Naive thymus-derived CD8-positive, alpha-beta T cell (primary cell): ENCODE measurements at places on chromosomes 12 and 14.
A peak's percentile ranks its signal among the peaks of the same experiment; 100 is the strongest.

- no peaks in the 10 kb centered on the region for H3K27me3 ChIP-seq
- H3K27ac ChIP-seq: no peak overlapping the region
- no peak for DNase-seq
- H3K4me3 ChIP-seq: no peak overlapping the region
- no peaks in the 10 kb centered on the region for H3K4me1 ChIP-seq
- H3K36me3 ChIP-seq: peaks cover 6% of the 10 kb centered on the region
These were observed 71.2 kb downstream of the PPFIBP1 start for GRCh38 chr12:27595231-27595642.

DNA sequence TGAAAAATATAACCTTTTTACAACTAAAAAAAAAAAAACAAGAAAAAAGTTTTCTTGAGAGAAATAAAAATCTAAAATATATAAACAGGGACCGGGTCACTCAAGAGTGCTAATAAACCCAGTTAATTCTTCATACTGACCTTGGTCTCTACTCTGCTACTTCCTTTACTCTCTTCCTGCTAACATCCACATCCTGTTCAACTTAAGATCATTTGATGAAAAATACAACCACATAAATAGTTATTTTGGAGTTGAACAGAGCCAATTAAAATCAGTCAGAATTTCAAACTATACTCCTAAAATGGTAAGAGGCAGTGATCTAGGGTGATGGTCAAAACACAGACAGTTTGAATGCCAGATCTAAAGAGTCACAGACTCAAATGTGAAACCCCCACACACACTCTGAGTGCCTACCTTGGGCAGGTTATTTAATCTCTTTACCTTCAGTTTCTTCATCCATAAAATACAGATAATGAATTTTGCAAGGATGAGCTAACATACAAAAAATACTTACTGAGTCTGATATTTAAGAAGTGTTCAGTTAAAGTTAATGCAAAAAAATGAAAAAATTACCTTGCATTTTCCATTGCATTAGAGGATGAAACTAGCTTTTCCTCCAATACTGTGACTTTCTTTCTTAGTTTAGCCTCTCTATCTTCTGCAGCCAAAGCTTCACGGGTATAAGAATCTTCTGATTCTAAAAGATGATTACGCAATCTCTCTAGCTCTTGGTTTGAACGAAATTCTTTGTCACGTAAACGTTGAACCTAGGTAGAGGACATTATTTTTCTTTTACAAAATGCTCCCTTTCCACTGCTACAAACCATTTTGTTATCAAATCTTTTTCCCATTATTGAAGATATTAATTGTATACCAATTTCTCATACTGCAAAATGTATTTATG is 40.9 kb downstream of the TRIP11 start:
- peaks cover 57% of the 10 kb centered on the region for H3K4me1 ChIP-seq
- H3K27ac ChIP-seq: peak overlapping the region; percentile 67
- H3K36me3 ChIP-seq: peaks cover under 1% of the 10 kb centered on the region
- no peak for DNase-seq
- no peaks in the 10 kb centered on the region for H3K27me3 ChIP-seq

DNA sequence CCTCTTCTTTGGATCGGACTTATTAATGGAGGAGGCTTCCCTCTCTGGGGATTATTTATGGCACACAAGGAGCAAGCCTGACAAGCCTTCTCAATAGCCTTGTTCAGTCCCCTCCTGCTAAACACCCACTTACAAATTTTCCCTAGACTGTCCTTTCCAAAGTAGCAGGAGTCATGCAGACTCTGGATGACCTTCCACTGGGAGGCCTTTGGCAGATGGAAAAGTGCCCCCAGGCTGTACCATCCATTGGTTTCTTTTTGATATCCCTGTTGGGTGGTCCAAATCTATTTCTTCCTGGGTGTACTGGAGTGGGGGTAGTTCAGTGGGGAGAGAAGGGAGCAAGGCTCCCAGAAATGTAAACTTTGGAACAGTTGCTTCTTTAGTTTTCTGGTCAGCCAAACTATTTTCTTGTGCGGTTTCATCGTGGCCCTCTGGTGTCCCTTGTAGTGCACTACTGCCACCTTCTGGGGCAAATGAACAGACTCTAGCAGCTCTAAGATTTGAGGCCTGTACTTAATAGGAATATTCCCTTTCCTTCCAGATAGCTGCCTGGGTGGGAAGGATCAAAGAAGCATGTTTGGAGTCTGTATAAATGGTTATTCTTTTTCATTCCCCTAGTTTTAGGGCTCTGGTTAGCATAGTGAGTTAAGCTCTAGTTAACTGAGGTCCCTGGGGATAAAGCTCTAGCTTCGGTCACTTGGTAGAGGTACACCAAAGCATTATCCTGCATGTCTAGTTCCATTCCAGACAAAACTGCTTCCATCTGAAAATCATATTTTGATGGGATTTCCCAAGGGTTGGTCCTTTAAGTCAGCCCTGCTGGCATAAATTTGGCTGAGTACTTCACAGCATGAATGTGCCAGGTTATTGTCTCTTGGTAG is 409.5 kb downstream of the SLC6A15 start:
- no peaks in the 10 kb centered on the region for H3K4me1 ChIP-seq
- no peaks in the 10 kb centered on the region for H3K27me3 ChIP-seq
- no peak for DNase-seq
- no peak overlapping the region for H3K27ac ChIP-seq

- H3K27me3 ChIP-seq: no peaks in the 10 kb centered on the region
- no peaks in the 10 kb centered on the region for H3K36me3 ChIP-seq
- no peak overlapping the region for H3K4me3 ChIP-seq
- DNase-seq: no peak
- no peak overlapping the region for H3K27ac ChIP-seq
These were observed 135.1 kb downstream of the ERC1 start for GRCh38 chr12:1126091-1126490.

- DNase-seq: no peak
- no peaks in the 10 kb centered on the region for H3K36me3 ChIP-seq
- H3K4me3 ChIP-seq: no peak overlapping the region
- H3K27ac ChIP-seq: no peak overlapping the region
These were observed 209.7 kb downstream of the SLC15A4 start for GRCh38 chr12:128613837-128614590.

GRCh38 chr12:38328306-38328895 is 11.8 kb downstream of the ALG10B start:
- no peaks in the 10 kb centered on the region for H3K4me1 ChIP-seq
- no peak overlapping the region for H3K4me3 ChIP-seq
- H3K36me3 ChIP-seq: peaks cover 3% of the 10 kb centered on the region
- no peak overlapping the region for H3K27ac ChIP-seq
- H3K27me3 ChIP-seq: no peaks in the 10 kb centered on the region

DNA sequence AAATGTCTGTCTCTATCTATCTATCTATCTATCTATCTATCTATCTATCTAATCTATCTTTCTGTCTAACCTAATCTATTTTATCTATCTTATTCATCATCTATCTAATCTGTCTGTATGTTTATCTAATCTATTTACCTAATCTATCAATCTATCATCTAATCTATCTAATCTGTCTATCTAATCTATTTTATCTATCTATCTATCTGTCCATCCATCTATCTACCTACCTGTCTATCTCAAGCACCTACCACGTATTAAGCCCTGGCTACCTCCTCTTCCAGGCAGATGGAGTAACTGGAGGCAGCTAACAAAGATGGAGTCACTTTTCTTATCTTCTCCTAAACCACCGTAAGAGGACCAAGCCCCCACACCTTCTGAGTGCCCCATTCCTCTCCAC is 5.8 kb downstream of the CD4 start:
- no peak overlapping the region for H3K4me3 ChIP-seq
- H3K27ac ChIP-seq: no peak overlapping the region
- H3K4me1 ChIP-seq: peaks cover 30% of the 10 kb centered on the region
- H3K36me3 ChIP-seq: no peaks in the 10 kb centered on the region
- H3K27me3 ChIP-seq: no peaks in the 10 kb centered on the region

- no peak overlapping the region for H3K27ac ChIP-seq
- no peak overlapping the region for H3K4me3 ChIP-seq
- H3K36me3 ChIP-seq: peaks cover under 1% of the 10 kb centered on the region
- no peak for DNase-seq
These were observed 23.3 kb upstream of the AMIGO2 start for GRCh38 chr12:47102845-47103651.

- peaks cover 19% of the 10 kb centered on the region for H3K4me1 ChIP-seq
- H3K27ac ChIP-seq: peak overlapping the region; percentile 81
- peak; percentile 70 for DNase-seq
These were observed 486 bp upstream of the AKT1 start for GRCh38 chr14:104795781-104796686.

DNA sequence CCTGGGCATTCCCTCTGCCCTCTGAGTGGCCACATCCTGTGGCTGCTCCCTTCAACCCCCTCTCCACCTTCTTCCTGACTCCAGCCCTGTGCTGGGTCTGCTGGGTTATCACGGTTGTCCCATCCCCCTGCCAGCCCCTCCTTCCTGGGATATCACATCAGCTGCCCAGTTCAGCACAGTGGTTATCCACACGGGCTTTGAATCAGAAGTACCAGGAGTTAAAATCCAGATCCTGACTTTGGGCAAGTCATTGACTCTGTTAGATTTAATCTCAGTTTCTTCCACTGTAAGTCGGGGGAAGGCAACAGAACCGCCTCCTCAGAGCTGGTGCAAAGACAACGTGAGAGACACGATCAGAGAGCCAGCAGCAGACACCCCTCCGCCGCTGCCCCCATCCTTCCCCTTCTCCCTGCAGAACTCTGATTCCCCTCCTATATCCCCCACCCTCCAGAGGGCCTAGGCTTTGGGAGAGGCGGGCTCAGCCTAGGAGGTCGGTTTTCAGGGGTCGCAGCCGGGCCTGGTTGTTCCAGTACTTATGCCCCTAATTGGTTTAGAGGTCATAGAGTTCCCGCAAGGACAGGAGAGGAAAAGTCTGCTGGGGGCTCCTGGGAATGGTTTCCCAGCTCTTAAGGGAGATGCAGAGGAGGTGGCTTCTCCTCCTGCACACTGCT is 42.5 kb downstream of the PRIMA1 start:
- no peak overlapping the region for H3K4me3 ChIP-seq
- peaks cover 15% of the 10 kb centered on the region for H3K27me3 ChIP-seq
- H3K27ac ChIP-seq: no peak overlapping the region
- DNase-seq: no peak

- H3K4me3 ChIP-seq: no peak overlapping the region
- H3K27me3 ChIP-seq: peaks cover 2% of the 10 kb centered on the region
- no peak for DNase-seq
- no peaks in the 10 kb centered on the region for H3K4me1 ChIP-seq
- H3K36me3 ChIP-seq: no peaks in the 10 kb centered on the region
These were observed 21.0 kb upstream of the ITPR2 start for GRCh38 chr12:26854031-26854390.

DNA sequence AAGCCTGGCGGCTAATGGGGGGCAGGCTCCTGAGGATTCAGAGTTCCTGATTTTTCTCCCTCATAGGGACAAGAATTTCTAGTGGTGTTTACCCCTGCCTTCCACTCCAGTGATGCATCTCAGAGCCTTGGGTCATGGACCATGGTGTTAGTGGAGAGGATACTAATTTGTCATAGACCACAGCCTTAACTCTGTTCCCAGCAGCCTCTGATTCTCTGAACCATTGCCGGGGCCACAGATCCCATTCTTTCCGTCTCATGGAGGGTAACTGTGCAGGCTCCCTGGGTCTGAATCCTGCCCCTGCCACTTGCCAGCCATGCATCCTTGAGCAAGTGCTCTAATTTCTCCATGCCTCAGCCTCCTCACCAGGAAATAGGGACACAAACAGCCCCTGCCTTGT is 55.1 kb downstream of the RPH3A start:
- peaks cover 27% of the 10 kb centered on the region for H3K27me3 ChIP-seq
- peaks cover 2% of the 10 kb centered on the region for H3K4me1 ChIP-seq
- H3K36me3 ChIP-seq: no peaks in the 10 kb centered on the region
- no peak overlapping the region for H3K27ac ChIP-seq
- no peak overlapping the region for H3K4me3 ChIP-seq
- no peak for DNase-seq

GRCh38 chr14:49221316-49221715 is 364.9 kb downstream of the RPS29 start:
- H3K4me3 ChIP-seq: no peak overlapping the region
- no peak for DNase-seq
- peaks cover 2% of the 10 kb centered on the region for H3K4me1 ChIP-seq
- H3K27me3 ChIP-seq: peaks cover 10% of the 10 kb centered on the region
- H3K27ac ChIP-seq: no peak overlapping the region
- H3K36me3 ChIP-seq: no peaks in the 10 kb centered on the region

DNA sequence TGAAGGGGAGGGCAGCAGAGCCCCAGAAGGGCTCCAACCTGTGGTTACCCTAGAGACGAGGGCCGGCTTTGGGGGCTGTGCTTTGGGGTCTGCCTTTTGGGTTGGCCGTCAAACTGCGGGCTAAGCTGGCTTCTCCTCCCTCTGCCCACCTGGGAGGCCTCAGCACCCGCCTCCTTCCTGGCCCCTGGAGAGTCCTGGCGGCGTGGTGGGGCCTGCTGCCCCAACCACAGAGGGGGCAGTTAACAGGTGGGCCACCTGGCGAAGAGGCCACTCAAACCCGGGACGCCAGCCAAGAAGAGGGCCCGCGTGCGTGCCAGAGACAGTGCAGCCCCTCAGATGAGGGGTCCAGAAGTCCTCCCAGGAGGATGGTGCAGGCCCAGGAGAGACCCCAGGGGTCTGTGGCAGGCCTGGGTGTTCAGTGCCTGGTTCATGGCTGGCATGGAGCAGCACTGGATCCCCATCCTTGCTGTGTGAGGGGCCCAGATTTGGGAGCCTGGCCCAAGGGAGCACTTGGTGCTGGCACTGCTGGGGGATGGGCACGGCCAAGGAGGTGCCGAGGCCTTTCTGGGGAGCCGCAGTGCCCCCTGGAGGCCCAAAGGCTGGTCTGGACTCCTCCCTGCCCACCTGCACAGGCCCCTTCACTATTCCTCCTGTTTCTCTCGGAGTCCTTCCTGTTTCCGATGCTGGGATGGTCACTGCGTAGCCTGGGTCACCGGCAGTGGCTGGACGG is 48.8 kb downstream of the LRCOL1 start:
- DNase-seq: no peak
- peaks cover 22% of the 10 kb centered on the region for H3K27me3 ChIP-seq
- peaks cover 2% of the 10 kb centered on the region for H3K36me3 ChIP-seq
- no peak overlapping the region for H3K27ac ChIP-seq
- H3K4me3 ChIP-seq: peak overlapping the region; percentile 80

GRCh38 chr12:66688846-66689439 is 10.1 kb upstream of the GRIP1 start:
- H3K36me3 ChIP-seq: no peaks in the 10 kb centered on the region
- peaks cover 8% of the 10 kb centered on the region for H3K4me1 ChIP-seq
- H3K27ac ChIP-seq: no peak overlapping the region
- H3K27me3 ChIP-seq: peaks cover 4% of the 10 kb centered on the region
- DNase-seq: peak; percentile 75

- peaks cover 29% of the 10 kb centered on the region for H3K4me1 ChIP-seq
- no peak for DNase-seq
- H3K4me3 ChIP-seq: no peak overlapping the region
- H3K27ac ChIP-seq: no peak overlapping the region
These were observed 57.7 kb downstream of the ETNK1 start for GRCh38 chr12:22682663-22683062.

GRCh38 chr12:52086944-52087835 is 7.7 kb downstream of the SMIM41 start:
- no peaks in the 10 kb centered on the region for H3K36me3 ChIP-seq
- H3K4me3 ChIP-seq: no peak overlapping the region
- H3K4me1 ChIP-seq: peaks cover 5% of the 10 kb centered on the region
- DNase-seq: no peak
